ENCODE measurements at places on chromosomes 4 and X. TPM values are rescaled to one million over a fixed set of nuclear protein-coding genes. Genes with fewer than 3 reads are reported as not detected.

TCEAL9 gene
- 126 TPM for total RNA-seq

MYOZ2 gene
- total RNA-seq: not detected

CENPC gene
- 25.7 TPM for total RNA-seq

CDS1 gene
- 2.0 TPM for total RNA-seq

AFM gene
- 0.64 TPM for total RNA-seq

TMPRSS11A gene
- total RNA-seq: not detected

C1GALT1C1 gene
- total RNA-seq: 15.6 TPM

- H3K4me1 ChIP-seq: peaks cover 6% of the 10 kb centered on the region
- no peak overlapping the region for H3K4me3 ChIP-seq
- H3K27ac ChIP-seq: no peak overlapping the region
- no peaks in the 10 kb centered on the region for H3K27me3 ChIP-seq
Measured at GRCh38 chrX:106608016-106608415, 3.8 kb upstream of the RADX start.

DNA sequence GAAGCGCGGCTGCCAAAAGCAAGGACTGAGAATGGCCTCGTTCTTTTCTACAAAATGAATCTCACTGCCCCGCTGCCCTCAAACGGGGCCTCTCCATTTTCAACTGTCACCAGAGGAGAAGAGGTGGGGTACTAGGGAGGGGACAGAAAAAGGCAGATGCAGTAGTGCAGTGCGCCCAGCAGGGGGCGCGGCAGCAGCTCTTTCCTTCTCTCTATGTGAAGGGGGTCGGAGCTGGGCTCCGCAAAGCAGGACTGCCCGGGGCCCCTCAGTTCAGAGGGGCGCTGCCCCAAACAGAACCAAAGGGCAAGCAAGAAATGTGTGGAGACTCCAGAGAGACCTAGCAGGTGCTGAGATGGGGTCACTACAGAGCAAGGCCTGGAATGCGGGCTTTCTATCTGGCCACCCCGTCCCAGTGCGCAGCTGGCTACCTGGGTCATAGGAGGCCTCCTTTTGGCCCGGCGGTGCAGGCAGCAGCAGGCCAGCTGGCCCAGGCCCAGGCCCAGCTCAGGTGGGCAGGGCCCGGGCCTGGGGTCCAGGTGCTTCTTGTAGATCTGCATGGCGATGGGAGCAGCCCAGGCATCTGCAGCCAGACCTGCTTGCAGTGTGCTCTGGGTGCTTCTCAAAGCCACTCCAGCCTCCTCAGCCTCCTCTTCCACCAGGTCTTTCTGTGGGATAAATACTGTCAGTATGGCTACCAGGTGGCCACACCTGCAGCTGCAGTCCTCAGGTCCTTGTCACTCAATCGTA, 5.9 kb downstream of the IRAK1 start:
- no peak overlapping the region for H3K4me3 ChIP-seq
- H3K36me3 ChIP-seq: peaks cover 4% of the 10 kb centered on the region
- no peak overlapping the region for H3K27ac ChIP-seq
- H3K4me1 ChIP-seq: peaks cover 4% of the 10 kb centered on the region
- peaks cover 1% of the 10 kb centered on the region for H3K27me3 ChIP-seq

DNA sequence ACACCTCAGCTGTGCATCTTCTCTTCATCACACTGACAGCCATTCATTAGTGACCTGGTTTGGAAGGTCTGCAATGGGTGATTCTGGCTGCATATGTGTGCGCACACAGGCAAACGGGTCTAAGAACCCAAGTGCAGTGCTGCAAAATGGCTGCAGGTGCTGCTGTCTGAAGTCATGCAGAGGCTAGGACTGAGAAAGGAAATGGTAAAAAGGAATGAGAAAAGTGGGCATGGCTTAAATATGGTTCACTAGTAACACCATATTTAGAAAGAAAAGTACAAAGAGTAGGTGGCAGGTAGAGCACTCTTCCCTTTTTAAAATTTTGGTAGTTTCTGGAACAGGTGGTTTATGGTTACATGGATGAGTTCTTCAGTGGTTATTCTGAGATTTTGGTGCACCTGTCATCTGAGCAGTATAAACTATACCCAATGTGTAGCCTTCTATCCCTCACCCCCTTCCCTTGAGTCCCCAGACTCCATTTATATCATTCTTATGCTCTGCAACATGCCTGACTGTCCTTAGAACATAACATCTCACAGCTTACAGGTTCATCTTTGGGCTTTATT, 78.4 kb downstream of the CCNG2 start:
- H3K4me3 ChIP-seq: no peak overlapping the region
- H3K36me3 ChIP-seq: no peaks in the 10 kb centered on the region
- no peak overlapping the region for H3K27ac ChIP-seq
- H3K4me1 ChIP-seq: no peaks in the 10 kb centered on the region
- no peaks in the 10 kb centered on the region for H3K27me3 ChIP-seq

- no peaks in the 10 kb centered on the region for H3K36me3 ChIP-seq
- no peak overlapping the region for H3K4me3 ChIP-seq
- peaks cover 1% of the 10 kb centered on the region for H3K27me3 ChIP-seq
- no peak for DNase-seq
Measured at GRCh38 chr4:104022831-104023230, 303.0 kb upstream of the TACR3 start.

DNA sequence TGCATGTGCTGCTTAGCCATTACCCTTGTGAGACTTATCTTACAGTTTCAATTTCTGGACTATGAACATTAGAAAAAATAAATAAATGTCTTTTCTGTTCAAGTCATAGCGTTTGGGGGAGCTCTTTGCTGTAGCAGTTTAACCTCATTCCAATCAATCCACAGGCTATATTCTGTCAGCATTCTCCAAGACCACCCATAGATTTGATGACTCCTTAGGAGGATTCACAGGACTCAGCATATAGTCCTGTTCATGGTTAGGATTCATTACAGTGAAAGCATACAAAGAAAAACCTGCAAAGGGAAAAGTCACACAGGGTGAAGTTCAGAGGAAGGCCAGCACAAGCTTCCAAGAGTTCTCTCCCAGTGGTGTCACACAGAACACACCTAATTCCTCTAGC, 180.5 kb downstream of the ADAMTS3 start:
- DNase-seq: no peak
- H3K27me3 ChIP-seq: no peaks in the 10 kb centered on the region
- no peak overlapping the region for H3K27ac ChIP-seq
- H3K4me3 ChIP-seq: no peak overlapping the region
- H3K36me3 ChIP-seq: no peaks in the 10 kb centered on the region

GRCh38 chrX:120463241-120463640, 5.9 kb downstream of the LAMP2 start:
- H3K4me3 ChIP-seq: no peak overlapping the region
- DNase-seq: no peak
- H3K4me1 ChIP-seq: peaks cover 5% of the 10 kb centered on the region
- no peaks in the 10 kb centered on the region for H3K27me3 ChIP-seq
- H3K27ac ChIP-seq: no peak overlapping the region

GRCh38 chr4:52643785-52644244, 15.3 kb downstream of the USP46 start:
- no peak overlapping the region for H3K4me3 ChIP-seq
- H3K36me3 ChIP-seq: no peaks in the 10 kb centered on the region
- peaks cover 3% of the 10 kb centered on the region for H3K27me3 ChIP-seq
- H3K4me1 ChIP-seq: peaks cover 58% of the 10 kb centered on the region

GRCh38 chr4:2335729-2336101, 73.8 kb upstream of the MXD4 start:
- peaks cover 4% of the 10 kb centered on the region for H3K4me1 ChIP-seq
- peaks cover 6% of the 10 kb centered on the region for H3K36me3 ChIP-seq
- H3K4me3 ChIP-seq: no peak overlapping the region
- peaks cover 2% of the 10 kb centered on the region for H3K27me3 ChIP-seq
- peak; percentile 5 for DNase-seq

DNA sequence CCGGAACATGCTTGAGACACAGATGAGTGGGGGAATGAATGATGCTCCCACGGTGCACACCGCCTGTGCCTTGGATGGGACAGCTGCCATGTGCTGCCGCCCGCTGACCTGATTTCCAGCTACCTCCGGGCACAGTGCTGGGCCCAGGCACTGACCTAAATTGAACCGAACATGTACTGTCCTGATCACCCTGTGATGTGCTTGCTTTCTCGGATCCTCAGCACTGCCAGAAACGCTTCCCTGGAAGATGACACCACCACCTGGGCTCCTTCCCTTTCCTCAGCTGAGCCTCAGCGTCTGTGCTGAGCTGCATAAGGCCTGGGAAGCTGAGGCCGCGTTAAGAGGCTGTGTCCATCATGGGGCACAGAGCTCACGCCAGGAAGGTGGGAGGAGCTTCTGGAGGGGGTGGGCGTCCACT, 39.3 kb upstream of the MXD4 start:
- H3K4me3 ChIP-seq: no peak overlapping the region
- peaks cover 14% of the 10 kb centered on the region for H3K36me3 ChIP-seq
- H3K27ac ChIP-seq: no peak overlapping the region

DNA sequence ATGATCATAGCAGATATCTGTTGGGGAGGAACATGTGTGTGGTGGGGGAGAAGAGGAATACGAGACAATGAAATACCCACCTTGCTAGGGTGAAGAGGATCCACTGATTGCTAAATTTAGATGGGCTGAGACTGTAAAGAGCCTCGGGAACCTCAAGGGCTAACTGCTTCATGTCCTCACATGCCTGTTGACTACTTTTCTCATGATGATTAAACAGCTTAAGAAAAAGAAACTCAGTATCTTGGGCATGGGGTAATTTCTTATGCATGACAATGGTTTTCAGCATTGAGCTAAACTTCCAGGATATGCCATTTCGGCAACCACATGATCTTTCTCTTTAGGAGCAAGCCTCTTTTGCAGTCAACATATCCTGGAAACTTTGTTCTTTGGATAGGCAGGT, 3.9 kb upstream of the LNX1 start:
- no peak overlapping the region for H3K27ac ChIP-seq
- DNase-seq: no peak
- H3K4me3 ChIP-seq: no peak overlapping the region
- no peaks in the 10 kb centered on the region for H3K36me3 ChIP-seq
- peaks cover 4% of the 10 kb centered on the region for H3K27me3 ChIP-seq

DNA sequence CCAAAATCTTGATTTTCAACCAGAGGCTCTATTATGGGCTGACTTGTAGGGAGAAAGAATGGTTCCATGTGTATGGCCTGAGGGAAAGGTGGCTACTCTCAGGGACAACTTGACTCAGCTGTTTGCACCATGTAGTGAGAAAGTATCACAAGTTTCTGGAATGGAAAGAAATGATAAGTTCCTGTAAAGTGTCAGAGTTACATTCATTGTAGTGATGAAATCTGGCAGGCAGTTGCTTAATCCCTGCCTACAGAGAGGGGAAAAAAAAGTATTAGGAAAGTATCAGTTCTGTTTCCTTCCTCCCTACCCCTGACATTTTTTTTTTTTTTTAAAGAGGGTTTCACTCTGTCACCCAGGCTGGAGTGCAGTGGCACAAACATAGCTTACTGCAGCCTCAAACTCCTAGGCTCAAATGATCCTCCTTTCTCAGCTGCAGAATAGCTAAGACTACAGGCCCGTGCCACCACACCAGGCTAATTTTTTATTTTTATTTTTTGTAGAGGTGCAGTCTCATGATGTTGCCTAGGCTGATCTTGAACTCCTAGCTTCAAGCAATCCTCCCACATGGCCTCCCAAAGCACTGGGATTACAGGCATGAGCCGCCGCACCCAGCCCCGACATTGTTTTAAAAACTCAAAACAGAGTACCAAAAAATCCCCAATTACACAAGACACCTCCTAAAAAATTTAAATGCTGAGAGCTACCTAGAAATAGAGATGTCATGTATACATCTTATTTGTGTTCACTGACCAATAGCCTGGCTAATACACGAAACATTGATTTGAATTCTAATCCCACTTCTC, 4.8 kb upstream of the FBXL5 start:
- H3K36me3 ChIP-seq: no peaks in the 10 kb centered on the region
- peaks cover 10% of the 10 kb centered on the region for H3K27me3 ChIP-seq
- H3K4me1 ChIP-seq: peaks cover 10% of the 10 kb centered on the region
- no peak for DNase-seq
- no peak overlapping the region for H3K4me3 ChIP-seq

- no peak overlapping the region for H3K4me3 ChIP-seq
- H3K4me1 ChIP-seq: no peaks in the 10 kb centered on the region
- H3K36me3 ChIP-seq: no peaks in the 10 kb centered on the region
- no peak overlapping the region for H3K27ac ChIP-seq
Measured at GRCh38 chr4:21811565-21811964, 137.0 kb downstream of the KCNIP4 start.

- no peaks in the 10 kb centered on the region for H3K36me3 ChIP-seq
- H3K27me3 ChIP-seq: peaks cover 4% of the 10 kb centered on the region
- H3K27ac ChIP-seq: no peak overlapping the region
- DNase-seq: no peak
- H3K4me1 ChIP-seq: peaks cover 6% of the 10 kb centered on the region
Measured at GRCh38 chrX:7706032-7706431, 136.9 kb upstream of the VCX start.

GRCh38 chr4:46955601-46956000, 37.8 kb downstream of the GABRA4 start:
- H3K4me3 ChIP-seq: no peak overlapping the region
- H3K36me3 ChIP-seq: no peaks in the 10 kb centered on the region
- no peaks in the 10 kb centered on the region for H3K4me1 ChIP-seq
- no peaks in the 10 kb centered on the region for H3K27me3 ChIP-seq

DNA sequence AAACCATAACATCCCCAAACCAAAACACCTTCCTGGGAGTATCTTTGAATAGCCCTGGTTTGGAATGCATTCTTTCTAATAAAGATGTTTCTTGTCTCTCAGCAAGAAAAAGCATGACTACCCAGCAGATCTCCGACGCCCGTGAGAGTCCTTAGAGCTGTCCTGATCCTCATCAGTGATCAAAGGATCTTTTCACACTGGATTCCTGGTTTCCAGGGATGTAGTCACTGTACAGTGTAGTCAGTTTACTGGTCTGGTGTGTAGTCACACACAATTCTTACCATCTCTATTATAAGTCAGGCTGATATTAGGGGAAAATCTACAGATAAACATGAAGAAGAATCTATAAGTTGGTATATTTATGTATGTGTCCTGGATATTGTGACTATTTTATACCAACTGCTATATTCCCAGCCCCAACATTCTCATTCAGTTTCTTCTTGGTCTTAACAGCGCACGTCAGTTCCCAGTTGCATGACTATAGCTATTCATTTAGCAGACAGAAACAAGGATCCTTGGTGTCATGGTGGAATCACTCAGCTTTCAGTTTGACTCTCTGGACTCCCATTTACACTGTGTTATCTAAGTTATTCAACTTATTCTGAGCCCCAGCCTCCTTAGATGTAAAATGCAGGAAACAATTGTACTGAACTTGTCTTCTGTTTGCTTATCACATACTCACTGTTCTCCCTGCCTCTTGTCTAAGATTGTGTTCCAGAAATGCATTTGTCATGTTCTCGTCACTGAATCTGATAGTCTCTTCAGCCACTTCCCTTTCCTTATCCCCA, 68.3 kb downstream of the SLIT2 start:
- H3K36me3 ChIP-seq: no peaks in the 10 kb centered on the region
- no peak overlapping the region for H3K27ac ChIP-seq
- peaks cover 12% of the 10 kb centered on the region for H3K4me1 ChIP-seq
- DNase-seq: no peak
- no peak overlapping the region for H3K4me3 ChIP-seq

- DNase-seq: peak; percentile 4
- peaks cover 10% of the 10 kb centered on the region for H3K36me3 ChIP-seq
- H3K27me3 ChIP-seq: peaks cover 2% of the 10 kb centered on the region
- H3K4me1 ChIP-seq: peaks cover 10% of the 10 kb centered on the region
Measured at GRCh38 chrX:123959281-123960063, 2.0 kb upstream of the STAG2 start.

Data from endothelial cell (in vitro differentiated cells).